ENCODE measurements at places on chromosomes 4 and X.

DNA sequence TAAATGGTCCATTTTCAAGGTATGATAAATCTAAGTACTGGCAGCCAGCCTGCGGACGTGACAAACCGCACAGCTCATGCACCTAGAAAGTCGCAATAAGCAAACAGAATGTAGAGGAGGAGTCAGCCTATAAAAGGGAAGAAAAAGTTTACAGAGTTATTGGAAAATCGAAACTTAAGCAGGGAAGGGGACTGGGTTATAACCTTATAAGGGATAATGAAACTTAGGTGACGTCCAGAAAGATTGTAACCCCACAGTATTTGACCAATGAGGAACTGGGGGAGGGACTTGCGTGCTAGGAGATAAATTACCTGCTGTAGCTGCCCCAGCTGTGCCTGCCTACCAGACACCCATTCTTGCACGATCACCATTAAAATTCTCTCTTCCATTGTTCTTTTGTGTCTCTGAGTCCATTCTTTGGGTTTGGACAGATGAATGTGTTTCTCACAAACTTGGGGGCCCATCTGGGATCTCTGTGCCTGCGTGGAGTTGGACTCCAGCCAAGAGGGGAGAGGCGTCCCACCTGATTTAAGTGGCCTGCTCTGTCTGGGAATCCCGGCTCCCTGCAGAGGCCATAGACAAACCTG, 61.0 kb downstream of the ZCCHC12 start:
- DNase-seq: no peak

- no peak for DNase-seq
These were observed 638.9 kb downstream of the SPRY1 start for GRCh38 chr4:124035364-124036041.

GRCh38 chr4:113987382-113987941, 8.0 kb upstream of the ARSJ start:
- no peak for DNase-seq

GRCh38 chrX:861921-862320, 231.3 kb downstream of the SHOX start:
- no peak for DNase-seq

DNA sequence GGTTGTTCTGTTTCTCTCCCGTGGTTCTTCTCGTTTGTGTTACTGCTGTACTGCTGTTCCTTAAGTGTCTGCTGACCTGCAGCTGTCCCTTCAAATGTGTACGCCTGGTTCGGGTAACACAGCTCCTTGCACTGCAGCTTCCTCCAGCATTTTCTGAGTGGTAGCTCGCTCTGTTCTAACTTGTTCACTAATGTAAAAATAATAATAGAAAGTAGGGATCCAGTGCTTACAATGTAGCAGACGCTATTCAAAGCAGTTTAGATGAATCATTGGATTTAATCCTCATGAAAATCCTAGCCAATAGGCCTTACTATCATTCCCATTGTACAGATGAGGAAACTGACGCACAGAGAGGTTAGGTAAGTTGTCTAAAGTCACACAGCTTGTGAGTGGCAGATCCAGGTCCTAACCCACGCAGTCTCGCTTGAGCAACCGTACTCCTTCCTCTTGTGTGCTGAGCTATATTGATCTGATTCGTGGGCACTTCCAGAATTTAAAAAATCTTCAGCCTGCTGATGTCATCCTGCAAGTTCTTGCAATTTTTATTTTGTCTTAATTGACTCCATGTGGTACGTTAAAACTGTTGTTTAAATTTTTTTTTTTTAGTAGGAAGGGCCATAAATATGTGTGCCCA, 448.2 kb upstream of the FAT1 start:
- no peak for DNase-seq

GRCh38 chrX:131881194-131881593, 141.9 kb upstream of the STK26 start:
- no peak for DNase-seq

DNA sequence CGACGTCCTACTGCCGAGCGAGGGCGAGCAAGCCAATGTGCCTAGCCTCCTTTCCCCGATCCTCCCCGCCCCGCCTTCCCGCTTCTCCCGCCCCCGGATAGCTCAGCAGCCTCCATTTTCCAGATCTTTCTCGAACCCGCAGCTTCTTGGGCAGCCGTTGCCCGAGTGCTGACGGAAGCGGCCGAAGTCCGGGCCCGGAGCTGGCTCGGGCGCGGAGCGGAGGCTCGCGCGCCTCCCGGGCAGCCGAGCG, 172 bp upstream of the HSPA4L start:
- DNase-seq: peak; percentile 27
